ENCODE measurements at places on chromosomes 11 and 22.

GRCh38 chr11:64772303-64773018 lies 5.9 kb downstream of the SF1 start:
- DNase-seq: no peak

DNA sequence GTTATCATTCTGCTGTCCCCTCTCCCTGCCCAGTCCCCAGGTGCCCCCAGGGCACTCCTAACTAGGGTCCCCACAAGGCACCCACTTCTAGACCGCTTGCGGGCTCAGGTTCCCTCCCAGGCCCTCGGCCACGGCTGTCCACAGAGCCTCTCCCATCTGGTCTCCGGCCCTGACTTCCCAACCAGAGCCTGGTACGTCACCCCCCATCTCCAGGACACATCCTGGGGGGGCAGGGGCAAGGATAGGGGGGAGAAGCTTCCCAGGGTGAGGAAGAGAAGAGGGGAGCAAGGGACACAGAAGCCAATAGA lies 457 bp downstream of the SSTR3 start:
- no peak for DNase-seq

DNA sequence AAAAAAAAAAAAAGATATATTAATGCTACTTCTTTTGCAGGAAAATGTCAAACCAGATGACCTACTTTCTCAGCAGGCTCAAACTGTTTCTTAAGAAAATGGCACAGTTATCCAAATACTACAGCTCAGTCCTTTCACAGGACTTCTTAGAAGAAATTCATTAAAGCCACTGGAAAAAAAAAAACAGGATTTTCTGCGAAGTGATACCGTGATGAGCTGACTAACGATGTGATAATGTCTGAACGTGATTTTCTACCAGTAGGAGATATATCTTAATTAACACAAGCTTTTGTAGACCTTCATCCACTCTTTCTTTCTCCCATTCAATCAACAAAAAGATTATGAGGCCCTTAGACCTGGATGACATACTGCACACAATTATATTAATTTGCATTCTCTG lies 132.4 kb downstream of the NOX4 start:
- no peak for DNase-seq

DNA sequence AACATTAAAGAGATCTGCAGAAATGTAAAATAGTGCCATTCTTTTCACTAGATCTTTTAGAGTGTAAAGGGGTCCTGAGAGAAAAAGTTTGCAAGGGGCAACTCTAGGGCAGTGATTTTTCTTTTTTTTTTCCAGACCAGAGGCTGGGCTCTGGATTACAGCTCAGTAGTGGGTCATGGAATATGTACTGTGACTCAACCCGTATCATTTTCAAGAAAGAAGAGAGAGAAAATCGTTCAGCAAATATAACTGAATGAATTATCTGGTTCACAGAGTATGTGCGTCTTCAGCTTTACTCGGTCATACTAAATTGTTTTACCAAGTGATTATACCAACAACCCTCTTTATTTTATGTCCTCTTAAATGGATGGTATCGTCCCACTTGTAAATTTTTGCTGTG lies 3.8 kb downstream of the CEP57 start:
- no peak for DNase-seq

GRCh38 chr11:46554213-46555147 lies 39.3 kb downstream of the AMBRA1 start:
- DNase-seq: no peak
